ENCODE measurements at places on chromosomes 4 and X. TPM values are rescaled to one million over a fixed set of nuclear protein-coding genes. Genes with fewer than 3 reads are reported as not detected.

The WDR44 gene
- total RNA-seq: 11.4 TPM

The PNMA3 gene
- under 0.01 TPM for total RNA-seq

The CYBB gene
- total RNA-seq: not detected

The SPACA5 gene
- not detected for total RNA-seq

The NDST4 gene
- total RNA-seq: not detected

The RBM3 gene
- 130 TPM for total RNA-seq

The GRSF1 gene
- 87.9 TPM for total RNA-seq

The QRFPR gene
- not detected for total RNA-seq

The MGARP gene
- total RNA-seq: 57.2 TPM

The STPG2 gene
- total RNA-seq: 0.14 TPM

The CENPVL3 gene
- total RNA-seq: not detected

The PCDH11X gene
- total RNA-seq: not detected

The DCAF4L1 gene
- total RNA-seq: 0.18 TPM

The FAM133A gene
- not detected for total RNA-seq

The XAGE2 gene
- total RNA-seq: not detected

The NXF2 gene
- total RNA-seq: not detected

The BMP3 gene
- not detected for total RNA-seq

The DUX4 gene
- total RNA-seq: not detected

The DGKQ gene
- 19.6 TPM for total RNA-seq

The TACC3 gene
- 18.1 TPM for total RNA-seq

The RPL9 gene
- 2,626 TPM for total RNA-seq

The DNAAF6 gene
- total RNA-seq: not detected

The RNF175 gene
- not detected for total RNA-seq

The MAGEA2B gene
- not detected for total RNA-seq

The SRPX gene
- total RNA-seq: 368 TPM

The NHS gene
- 0.07 TPM for total RNA-seq

The TCEAL7 gene
- 1.9 TPM for total RNA-seq

The MSANTD1 gene
- 0.07 TPM for total RNA-seq

The TBC1D1 gene
- 135 TPM for total RNA-seq

The SOD3 gene
- not detected for total RNA-seq

The TREX2 gene
- total RNA-seq: 0.73 TPM

The VEGFC gene
- 18.9 TPM for total RNA-seq

The CSAG2 gene
- not detected for total RNA-seq

The NUP62CL gene
- 0.20 TPM for total RNA-seq

The HGFAC gene
- 0.18 TPM for total RNA-seq

The CFAP99 gene
- not detected for total RNA-seq

The SLC26A1 gene
- under 0.01 TPM for total RNA-seq

The TLR10 gene
- not detected for total RNA-seq

The TMEM150C gene
- total RNA-seq: 4.4 TPM

The PF4V1 gene
- not detected for total RNA-seq

The HSFX4 gene
- total RNA-seq: not detected

The POU3F4 gene
- total RNA-seq: not detected

The F8A3 gene
- 0.56 TPM for total RNA-seq

The USP17L28 gene
- not detected for total RNA-seq

The CHRDL1 gene
- total RNA-seq: not detected
